GM12864 (cell line): ENCODE measurements at places on chromosomes 4 and X.
A peak's percentile ranks its signal among the peaks of the same experiment; 100 is the strongest.

GRCh38 chr4:142952821-142953580 lies 106.9 kb upstream of the INPP4B start:
- DNase-seq, result no peak

DNA sequence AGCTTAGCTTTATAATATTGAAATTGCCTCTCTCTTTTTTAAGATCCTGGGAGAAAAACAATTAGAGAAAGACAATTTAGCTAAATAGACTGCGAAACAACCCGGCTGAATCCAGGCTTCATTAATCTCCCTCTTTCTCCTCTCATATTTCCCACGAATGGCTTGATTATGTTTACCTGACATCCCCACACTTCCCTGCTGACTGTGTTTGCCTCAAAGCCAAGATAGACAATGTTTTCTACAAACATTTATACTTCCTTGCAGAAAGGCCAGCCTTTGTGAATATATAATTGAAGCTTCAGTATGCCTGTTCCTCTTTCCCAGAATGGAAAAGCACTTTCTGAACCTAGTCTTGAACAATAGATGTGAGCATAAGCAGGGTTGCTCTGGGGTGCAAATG lies 566.8 kb downstream of the PDHA2 start:
- no peak for DNase-seq

- DNase-seq, result no peak
Measured at GRCh38 chr4:52954560-52955170, 92.5 kb downstream of the RASL11B start.

GRCh38 chrX:34917146-34917545 lies 25.4 kb upstream of the FAM47B start:
- DNase-seq, result no peak

DNA sequence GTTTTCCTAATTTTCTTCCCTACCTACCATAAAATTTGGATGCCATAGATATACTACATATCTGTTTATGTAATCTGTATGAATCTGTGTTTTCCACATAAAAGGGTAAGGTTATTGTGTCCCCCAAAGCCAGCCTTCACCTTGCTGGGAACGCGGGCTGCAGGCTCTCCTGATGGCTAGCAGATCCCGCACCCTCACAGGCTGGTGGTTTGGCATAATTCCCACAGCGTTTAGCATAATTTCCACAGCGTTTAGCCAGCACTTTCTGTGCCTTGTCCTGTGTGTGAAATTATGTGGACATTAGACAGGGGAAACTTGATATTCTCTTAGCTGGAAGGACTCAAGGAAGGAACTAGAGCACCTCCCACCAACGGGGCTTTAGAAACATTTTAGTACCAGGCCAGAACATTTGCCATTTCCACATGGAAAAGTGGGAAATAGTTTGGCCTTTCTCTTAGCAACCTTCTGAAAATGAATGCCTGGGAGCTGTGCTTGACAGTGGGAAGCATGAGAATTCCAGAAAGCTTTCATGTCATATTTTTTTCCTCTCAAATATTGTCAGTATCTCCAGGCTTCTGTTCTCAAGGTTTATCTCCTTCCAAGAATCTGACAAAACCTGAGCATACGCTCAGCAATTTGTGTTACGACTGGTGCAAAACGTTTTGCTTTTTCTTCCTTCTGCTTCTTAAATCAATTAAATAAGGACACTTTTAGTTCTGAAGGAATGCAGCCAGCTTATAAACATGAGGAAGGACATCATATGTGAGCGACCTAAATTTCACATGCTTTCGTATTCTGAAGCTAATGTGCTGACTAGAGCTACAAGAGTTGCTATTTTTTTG lies 67.9 kb downstream of the STK32B start:
- DNase-seq, result no peak

- DNase-seq, result no peak
Measured at GRCh38 chrX:155086202-155086840, 15.0 kb downstream of the BRCC3 start.

- no peak for DNase-seq
Measured at GRCh38 chrX:79117078-79117477, 27.4 kb upstream of the GPR174 start.

DNA sequence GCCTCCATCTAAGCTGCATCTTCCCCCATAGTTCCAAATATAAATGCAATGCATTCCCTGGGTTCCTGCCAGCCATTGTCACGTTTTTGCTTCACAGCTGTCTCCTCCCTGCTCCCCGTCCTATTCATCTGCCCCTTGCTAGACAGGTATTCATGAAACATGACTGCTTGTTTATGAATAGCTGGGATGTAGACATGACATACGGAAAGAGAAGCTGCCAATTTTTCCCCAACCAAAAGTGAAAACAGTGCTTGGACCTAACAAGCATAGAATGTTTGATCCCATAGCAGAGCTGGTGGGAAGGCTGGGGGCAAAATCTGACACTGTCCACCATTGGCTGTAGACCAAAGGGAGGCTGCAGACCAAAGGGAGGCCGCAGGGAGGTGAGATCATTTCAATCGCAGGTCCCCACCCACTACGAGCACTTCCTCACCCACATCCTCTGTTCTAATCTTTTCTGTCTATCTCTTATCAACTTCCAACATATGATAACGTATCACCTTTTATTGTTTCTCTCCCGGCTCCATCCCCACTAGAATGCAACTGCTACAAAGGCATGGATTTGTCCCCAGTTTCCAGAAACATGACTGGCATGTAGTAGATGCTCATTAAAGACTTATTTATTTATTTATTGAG lies 8.5 kb upstream of the GYG2 start:
- no peak for DNase-seq

- DNase-seq, result no peak
Measured at GRCh38 chr4:138181287-138181686, 60.9 kb downstream of the SLC7A11 start.

GRCh38 chrX:141402897-141403610 lies 160.7 kb upstream of the SPANXC start:
- no peak for DNase-seq

DNA sequence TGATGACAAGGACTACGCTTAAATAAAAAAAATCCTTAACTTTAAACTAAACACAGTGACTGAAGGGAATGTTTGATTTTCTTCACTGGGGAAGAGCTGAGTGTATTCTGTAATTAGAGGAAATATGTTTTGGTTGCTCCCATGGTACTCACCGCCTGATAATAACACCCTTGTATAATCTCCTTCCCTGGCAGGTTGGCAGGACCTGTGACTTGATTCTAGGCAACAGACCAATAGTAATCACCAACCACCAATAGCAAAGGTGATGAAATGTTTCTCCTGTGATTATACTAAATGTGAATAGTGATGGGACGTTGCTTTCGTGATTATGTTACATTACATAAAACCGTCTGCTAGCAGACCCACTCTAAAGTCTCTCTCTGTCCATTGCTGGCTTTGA lies 536.8 kb upstream of the CPEB2 start:
- DNase-seq, result no peak

GRCh38 chrX:135737366-135738071 lies 24.1 kb downstream of the CT45A1 start:
- DNase-seq, result no peak

- DNase-seq, result no peak
Measured at GRCh38 chr4:187464573-187464972, 531.0 kb upstream of the ZFP42 start.

DNA sequence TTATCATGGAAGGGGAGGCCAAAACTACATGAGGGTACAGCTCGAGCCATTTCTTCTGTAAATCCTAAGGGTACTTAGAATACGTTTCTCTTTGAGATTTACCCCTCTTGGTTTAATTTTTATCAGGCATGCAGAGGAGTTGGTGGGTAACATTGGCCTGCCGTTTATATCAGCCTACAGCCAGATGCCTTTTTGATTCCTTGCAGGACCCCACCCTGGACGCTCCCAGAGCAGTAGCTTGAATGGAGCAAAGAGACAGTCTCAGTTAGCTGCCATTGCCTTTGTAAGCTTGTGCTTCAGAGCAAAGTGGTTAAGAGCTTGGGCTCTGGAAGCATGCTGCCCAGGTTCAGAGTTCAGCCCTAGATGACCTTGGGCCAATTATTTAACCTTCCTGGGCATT lies 9.0 kb downstream of the DOCK11 start:
- DNase-seq, result no peak

- DNase-seq, result no peak
Measured at GRCh38 chr4:120132935-120133334, 66.3 kb upstream of the MAD2L1 start.

DNA sequence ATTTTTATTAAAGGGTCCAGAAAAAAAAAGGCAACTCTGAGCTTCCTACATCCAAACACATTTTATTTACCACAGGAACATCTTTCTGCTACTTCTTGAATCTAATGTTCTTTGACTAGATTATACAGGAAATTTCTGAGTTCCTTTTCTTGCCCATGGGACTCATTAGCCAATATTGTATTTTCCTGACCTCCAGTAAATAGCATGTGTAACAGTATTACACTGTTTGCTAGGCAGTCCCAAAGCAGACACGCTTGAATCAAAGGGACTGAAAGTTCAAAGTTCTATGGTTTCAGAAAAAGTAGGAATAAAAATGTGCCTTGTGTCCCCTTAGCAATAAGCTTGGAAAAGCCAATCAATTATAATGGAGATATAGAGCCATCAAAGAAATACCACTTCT lies 57.4 kb downstream of the MOSPD2 start:
- DNase-seq, result no peak

DNA sequence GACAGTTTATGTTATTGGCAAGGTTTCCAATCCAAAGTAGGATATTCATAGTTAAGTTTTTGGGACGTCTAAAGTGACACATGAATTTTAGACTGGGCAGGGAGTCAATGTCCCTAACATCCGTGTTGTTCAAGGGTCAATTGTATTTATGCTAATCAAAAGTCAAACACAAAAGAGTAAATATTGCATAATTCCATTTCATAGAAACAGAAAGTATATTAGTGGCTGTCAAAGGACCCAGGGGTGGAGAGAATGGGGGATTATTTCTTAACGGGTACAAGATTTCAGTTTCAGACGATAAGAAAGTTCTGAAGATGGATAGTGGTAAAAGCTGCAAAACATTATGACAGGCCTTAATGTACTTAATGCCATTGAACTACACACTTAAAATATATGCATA lies 971.8 kb upstream of the AGA start:
- DNase-seq, result no peak

DNA sequence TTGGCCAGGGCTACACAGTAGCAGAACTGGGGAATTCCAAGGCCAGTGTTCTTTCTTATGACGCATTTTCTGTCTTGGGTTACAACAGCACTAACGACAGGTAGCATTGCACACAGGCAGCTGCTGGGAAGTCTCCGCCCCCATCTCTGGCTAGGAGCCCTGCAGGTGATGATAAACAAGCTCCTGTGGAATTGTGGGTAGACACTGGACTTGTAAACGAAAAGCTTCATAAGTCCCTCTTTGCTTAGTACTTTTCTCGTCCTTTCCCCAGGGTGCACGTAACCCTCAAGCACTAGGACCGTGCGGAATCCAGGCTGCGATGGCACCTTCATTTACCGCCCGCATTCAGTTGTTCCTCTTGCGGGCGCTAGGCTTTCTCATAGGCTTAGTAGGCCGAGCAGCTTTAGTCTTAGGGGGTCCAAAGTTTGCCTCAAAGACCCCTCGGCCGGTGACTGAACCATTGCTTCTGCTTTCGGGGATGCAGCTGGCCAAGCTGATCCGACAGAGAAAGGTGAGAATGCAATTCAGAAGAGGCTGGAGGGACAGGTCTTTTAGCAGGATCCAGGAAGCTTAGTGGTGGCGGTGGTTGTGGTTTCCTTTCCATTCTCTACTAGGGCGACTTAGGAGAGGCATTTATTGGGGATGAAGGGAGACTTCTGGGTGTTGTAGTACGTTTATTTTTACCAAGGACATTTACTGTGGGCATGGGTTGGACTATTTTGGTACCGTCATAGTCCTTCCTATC lies at the start of gene FAAH2:
Gene FAAH2, plus strand, starts transcription at position 200 of the 745 bp plus-strand sequence. Its CDS starts 120 bp downstream, at position 320.
- DNase-seq, result peak; percentile 57

DNA sequence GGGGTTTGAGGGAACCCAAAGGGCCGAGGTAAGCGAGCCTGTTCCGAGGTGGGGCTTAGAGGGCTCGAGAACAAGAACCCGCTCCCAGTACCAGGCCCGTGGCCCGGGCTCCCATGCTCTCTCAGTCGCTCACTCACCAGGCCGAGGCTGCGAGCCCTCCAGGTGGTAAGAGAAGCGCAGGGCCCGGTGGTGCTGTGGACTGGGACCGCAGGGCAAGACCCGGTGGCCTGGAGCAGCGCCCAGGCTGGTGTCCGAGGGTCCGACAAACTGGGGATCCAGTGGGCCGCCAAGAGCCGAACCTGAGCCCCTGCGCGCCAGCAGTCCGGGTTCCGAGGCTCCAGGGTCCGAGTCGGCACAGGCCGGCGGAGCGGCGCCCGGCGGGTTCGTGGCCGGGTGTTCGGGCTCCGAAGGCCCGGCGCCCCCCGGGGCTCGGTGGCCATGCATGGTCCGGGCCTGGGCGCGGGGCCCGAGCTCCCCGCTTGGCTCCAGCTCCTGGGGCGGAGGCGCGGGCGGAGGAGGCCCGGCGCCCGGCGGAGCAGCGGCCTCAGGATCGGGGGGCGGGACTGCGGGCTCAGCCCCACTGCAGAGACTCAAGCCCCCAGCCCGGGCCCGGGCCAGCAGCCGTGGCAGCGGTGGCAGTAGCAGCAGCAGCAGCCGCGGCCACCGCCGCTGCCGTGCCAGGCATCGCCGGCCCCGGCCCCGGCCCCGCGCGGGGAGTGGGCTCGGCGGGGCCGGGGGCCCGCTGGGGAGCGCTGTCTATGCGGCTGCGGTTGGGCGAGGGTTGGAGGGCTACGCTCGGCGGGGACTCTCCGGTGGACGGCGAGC lies 833 bp downstream of the FGD1 start:
- no peak for DNase-seq

DNA sequence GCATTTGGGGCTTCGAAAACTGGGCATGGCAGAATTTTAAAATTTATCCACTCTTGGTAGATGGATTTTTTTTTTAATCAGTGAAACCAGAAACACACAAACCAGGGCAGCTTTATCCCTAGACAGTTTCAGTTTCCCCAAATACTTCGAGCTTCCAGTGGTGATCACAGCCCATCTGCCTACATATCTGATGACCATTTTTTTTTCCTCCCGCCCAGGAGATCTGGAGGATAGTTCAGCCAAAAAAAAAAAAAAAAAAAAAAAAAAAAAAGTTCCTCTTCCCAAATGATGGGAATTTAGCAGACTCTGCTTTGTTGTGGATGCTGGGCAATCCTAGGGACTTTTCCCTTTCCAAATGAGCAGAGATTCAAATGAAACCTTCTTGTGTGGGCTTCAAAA lies 1.0 kb upstream of the TBC1D9 start:
- no peak for DNase-seq

DNA sequence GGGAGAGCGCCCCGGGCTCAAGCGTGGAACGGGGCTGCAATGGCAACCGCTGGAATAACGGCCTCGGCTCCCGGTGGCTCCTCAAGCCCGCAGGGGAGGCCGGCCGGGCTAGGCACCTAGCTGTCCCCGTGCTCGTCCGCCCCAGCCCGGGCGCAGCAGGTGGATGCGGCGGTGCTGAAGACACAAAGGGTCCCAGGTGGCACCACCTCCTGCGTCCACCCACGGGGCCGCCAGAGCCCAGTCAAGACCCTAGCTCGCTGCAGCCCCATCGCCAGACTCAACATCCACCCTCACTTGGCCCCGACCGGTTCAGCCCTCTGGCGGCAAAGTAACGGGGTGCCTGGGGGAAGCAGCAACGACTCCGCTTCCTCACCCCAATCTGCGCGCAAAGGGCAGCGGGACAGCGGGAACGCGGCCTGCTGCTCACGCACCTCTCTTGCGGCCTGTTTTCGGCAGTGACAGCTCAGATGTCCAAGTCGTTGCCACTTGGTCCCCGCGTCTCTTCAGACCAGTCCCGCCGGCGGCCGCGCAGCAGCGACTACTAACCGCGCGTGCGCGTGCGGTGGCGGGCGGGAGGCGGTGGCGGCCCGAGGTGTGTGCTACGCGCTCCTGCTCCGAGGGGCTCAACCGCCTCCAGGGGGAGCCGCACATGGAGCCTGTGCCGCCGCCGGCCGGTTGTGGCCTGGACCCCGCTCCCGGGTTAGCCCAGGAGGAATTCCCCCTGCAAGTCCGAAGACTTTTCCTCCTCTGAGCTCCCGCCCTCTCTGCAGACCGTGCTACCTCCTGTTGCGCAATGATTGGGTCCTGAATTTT lies at the start of gene CLGN:
Gene CLGN, minus strand, starts transcription at position 543 of the 813 bp plus-strand sequence. CDS start 14,570 bp downstream, outside the sequence.
- DNase-seq, result peak; percentile 16
